ENCODE measurements at places on chromosomes 6 and 20.

- no peak for DNase-seq
These were observed 26.9 kb downstream of the FOXF2 start for GRCh38 chr6:1416191-1416760.

GRCh38 chr20:48287552-48288170 lies 502.4 kb upstream of the SULF2 start:
- DNase-seq, result no peak

- no peak for DNase-seq
These were observed 20.8 kb downstream of the DAAM2 start for GRCh38 chr6:39812853-39813533.

DNA sequence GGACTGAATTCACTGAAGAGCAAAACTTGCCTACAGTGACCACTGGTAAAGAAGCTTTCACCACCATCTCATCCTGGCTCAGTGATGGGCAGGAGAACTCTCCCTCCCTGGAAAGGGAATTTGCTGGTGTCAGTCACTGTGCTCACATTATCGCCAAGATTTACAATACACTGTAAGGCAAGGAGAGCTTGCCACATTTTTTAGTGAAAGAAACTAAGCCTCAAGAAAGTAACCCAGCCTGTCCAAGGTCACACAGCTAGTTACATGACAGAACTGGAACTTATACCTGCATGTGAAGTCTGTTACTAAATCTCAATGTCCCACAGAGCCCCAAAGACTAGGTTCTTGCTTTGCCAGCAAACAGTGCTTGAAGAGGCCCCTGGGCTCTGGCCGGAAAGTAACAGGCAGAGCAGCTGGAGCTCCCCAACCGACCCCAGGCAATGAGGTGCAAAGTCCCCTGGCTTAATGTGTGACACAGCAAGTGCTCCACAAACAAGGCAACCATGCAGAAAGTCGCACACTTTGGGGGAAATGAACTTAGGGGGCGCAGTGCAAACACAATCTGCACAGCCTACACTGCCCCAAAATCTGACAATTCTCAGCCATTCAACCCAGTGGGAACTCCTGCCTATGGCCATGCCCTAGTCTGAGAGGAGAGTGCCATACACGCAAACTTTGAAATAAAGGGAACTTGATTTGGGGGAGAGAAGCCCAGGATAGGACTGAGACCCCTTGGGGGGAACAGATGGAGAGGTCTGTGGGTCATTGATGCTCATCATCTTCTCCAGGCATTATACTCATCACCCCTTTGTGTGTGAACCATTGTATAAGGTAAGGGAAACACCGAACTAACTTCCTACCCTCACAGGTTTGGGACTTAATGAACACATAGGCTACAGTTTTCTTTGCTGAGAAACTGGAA lies 1.9 kb downstream of the BCL2L1 start:
- no peak for DNase-seq

- DNase-seq, result no peak
These were observed 108.9 kb downstream of the UST start for GRCh38 chr6:148855744-148856143.

Data from stimulated activated CD4-positive, alpha-beta T cell treated with anti-CD3 and anti-CD28 coated beads, Interleukin-1b, Interleukin-23, amount 100 ng/mL, for 1 hour (primary cell).